CD4-positive, alpha-beta T cell treated with Interleukin-21 for 1 hour (primary cell): ENCODE measurements at places on chromosomes 7 and 10.

- DNase-seq = no peak
These were observed 155.6 kb downstream of the TAX1BP1 start for GRCh38 chr7:27895551-27895950.

DNA sequence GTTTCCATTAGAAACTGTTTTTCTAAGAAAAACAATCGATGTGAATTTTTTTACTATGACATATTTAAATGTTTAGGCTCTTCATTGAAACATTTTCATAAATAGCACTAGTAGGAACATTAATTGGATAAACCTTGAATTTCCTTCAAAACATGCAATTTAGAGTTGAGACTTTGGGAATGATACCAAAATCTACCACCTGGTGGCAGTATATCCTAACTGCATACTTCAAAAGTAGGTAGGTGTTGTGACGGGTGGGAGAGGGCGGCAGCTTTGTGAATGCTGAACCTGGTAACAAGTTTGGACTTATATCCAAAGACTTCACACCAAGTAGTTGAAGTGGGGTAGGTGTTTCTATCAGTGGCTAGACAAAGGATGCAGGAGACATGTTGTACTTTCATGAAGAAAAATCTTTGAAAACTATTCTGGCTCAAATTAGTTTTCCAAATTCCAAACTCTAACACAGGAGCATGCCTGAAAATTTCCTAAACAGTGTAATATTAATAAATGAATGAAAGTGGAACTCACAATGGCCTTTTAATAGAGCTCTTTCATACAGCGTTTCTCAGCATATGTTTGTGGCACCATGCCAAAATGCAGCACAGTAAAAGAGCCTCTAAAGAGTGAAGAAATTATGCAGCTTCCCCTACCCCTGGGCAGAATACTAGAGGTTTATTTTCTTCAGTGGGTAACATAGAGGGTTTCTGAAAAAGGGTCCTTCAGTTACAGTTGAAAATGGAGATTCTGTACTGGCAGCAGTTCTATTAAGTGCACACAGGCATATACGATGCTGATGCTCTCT lies 201.0 kb upstream of the TPK1 start:
- peak; percentile 45 for DNase-seq

DNA sequence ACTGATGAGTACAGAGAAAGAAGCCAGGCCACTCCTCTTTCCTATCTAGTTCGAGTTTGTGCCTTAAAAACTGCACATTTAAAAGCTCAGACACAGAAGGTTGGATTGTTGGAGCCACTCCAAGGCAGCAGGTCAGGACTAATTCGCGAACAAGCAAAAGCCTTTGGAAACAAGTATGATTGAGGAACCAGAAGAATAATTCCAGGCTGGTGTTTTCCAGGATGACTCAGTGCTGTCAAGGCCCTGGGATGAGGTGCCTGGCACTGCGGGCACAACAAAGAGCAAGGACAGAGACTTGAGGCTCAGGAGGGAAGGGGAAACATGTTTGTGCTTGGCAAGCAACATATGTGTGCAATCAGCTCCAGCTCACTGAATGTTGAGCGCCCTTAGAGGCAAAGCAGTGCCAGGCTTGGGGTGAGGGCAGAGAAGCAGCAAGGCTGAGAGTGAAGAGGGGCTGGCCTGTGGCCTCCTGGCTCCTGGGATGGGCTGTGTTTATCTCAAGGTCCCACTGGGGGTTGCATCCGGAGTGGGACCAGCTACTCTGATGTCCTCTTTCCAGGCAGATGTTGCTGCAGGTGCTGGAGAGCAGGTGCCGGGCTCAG lies 44.1 kb downstream of the VSTM4 start:
- no peak for DNase-seq

- no peak for DNase-seq
These were observed at the start of gene TACC2 for GRCh38 chr10:121988361-121989324. TACC2 (plus strand) TSS chr10:121989163; CDS start chr10:122021982, 32,819 bp downstream.

DNA sequence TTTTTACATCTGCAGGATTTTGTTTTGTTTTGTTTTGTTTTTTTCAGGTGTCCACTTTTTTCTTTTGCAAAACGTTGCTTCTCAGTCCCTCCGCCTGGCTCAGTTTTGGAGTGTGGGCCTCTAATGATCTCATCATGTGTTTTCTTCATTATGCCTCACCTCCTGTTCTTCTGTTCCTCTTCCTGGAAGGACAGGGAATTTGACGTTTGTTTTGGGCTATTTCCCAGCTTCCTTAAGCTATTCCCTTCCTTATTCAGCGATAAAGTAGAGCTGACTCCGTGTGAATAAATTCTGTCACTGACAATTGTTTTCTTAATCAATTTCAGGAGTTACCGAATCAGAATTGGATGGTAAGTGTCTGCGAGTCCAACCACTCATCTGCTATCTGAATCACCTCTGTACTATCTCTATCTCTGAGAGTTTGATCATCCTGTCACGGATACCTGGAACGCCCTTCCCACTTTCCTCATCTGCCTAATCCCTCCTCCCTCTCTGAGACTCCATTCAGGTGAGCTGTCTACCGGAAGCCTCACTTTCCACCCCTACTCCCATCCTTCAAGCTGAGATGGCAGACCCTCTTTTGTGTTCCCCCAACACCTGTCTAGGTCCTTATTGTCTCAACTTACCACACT lies 218.4 kb downstream of the GATA3 start:
- DNase-seq = no peak

GRCh38 chr7:129723679-129724078 lies 112.2 kb downstream of the NRF1 start:
- DNase-seq = no peak

DNA sequence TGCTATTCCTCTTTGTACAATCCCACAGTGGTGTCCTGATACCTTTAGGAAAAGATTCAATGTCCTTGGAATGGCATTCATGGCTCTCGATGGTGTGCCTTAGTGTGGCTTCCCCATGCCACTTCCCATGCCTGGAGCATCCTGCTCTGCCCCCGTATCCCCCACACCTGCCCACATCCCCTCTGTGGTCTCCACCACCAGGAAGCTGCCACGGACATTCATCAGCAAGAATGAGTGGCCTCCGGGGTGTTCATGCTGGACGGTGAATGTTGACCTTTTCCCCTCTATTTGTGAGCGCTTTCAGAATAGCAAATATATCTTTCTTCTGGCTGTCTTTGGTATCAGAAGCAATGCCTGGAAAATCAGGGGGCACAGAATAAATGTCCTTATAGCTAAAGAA lies 262.0 kb upstream of the NRP1 start:
- no peak for DNase-seq

- no peak for DNase-seq
These were observed 392.3 kb downstream of the DGKB start for GRCh38 chr7:14510268-14510667.

DNA sequence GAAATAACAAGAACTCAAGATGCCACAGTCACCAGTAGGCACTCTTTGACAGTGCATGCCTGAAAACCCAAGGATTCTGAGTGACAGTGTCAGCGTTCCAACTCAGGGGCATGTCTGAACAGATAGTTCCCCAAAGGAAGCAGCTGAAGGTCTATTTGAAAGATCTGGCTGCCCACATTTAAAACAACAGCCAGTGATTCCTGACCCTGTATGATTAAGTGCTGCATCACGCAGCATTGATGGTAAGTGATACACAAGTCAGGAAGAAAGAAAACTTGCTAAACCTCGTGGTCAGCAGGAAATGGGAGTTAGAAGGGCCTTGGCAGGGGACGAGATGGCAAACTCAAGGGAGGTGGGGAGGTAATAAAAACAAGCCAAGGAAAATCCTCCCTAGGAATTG lies 1013.1 kb downstream of the TYW1 start:
- no peak for DNase-seq

GRCh38 chr10:127408112-127408710 lies 140.9 kb upstream of the NPS start:
- no peak for DNase-seq

DNA sequence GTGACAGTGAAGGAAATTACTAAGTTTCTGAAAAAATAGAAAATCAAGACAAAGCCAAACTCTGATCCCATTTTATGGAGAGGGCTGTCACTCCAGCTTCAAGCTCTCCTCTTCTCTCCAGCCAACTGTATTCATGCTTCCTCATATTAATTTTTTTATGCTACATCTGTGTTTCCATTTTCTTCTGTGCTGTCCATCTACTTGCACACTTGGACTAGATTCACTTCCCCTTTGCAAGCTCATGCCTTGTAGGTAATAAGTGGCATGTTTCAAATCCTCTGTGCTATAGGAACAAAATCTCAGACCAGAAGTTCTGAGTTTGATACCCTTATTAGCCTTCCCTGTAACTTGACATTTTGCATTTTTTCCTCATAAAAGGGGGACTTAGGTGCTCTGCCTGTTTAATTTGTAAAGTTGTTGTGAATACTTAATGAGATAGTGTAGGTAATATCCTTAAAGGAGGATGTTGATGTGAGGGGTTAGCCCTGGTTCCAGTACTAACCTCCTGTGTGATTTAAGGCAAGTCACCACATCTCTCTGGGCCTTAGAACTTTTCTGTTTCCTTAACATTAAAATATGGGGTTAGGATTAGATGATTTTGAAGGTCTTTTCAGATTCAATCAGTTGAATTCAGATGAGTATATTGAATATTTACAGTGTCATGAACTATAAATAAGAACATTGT lies 358.8 kb downstream of the BBS9 start:
- no peak for DNase-seq

DNA sequence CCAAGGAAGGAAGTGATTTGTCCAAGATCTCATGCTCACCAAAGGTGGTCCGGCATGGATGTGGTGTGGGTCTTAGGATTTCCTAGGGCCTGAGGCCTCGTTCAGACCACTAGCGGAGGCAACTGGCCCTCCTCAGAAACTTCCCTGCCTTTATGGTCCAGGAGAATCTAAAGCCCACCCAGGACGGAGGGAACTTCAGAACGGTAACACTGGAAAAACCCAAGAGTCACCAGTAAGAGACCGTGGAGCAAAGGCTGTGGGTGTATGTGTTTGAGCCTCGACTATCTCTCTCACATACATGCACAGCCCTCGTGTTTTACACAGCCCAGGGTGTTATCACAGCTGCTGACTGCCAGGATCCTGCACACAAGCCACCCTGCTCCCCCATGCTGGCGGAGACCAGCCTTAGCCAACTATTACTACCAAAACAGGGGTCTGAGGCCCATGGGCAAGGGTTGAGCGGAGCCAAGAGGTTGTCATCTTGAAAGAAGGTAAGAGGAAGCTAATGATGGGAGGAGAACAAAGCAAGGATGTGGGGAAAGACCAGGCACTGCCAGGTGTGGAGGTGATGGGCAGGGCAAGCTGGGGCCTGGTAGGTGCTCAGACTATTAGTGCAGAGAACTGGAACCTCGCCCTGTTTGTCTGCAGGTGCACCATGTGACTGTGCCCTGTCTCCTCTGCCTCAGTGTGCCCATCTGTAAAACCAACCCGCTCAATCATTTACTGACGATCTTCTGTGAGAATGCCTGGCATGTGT lies 170.2 kb upstream of the ZMIZ1 start:
- DNase-seq = no peak

DNA sequence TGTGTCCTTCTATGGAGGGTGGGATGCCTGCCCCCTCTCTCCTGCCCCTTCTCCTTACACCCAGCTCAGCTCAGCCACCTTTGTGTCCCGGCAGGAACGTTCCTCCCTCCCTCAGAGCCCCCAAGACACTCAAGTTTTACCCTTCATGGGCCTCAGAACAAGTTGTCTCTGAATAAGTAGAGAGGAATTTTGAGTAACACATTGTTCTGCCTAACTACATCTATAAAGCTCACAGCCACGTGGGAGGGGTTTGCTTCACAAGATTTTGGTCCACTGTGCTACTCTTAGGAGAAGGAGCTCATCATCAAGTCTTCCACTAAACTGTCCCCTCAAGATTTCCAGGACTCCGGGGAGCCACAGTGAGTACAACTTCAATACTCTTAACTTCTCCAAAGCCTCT lies 51.6 kb upstream of the ZNF32 start:
- DNase-seq = no peak

DNA sequence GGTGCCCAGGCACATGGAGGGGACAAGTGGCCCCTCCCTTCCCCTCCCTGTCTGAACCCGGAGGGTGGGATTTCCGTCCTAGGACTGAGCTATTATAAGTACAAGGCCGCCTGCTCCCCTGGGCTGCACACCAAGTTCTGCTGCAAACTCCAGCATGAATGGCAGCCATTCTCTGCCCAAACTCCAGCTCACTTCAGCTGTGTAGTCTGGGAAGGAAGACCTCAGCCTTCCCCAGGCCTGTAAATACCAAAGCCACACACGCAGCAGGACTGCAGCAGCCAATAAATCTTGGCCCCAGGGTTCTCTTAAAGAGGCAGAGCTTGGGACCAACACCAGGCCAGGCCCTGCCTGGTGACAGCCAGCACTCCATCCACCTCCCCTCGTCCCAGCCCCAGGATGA lies 291.3 kb upstream of the ZMIZ1 start:
- no peak for DNase-seq

GRCh38 chr7:101453617-101454016 lies 90.9 kb downstream of the COL26A1 start:
- no peak for DNase-seq

- DNase-seq = peak; percentile 11
These were observed 43.3 kb downstream of the POLR1F start for GRCh38 chr7:19665399-19666008.

GRCh38 chr7:150665089-150665748 lies 20.3 kb upstream of the GIMAP2 start:
- peak; percentile 27 for DNase-seq

- DNase-seq = no peak
These were observed 914.4 kb downstream of the PCDH15 start for GRCh38 chr10:53886325-53887300.

- no peak for DNase-seq
These were observed 125.2 kb upstream of the RET start for GRCh38 chr10:42951486-42952251.

DNA sequence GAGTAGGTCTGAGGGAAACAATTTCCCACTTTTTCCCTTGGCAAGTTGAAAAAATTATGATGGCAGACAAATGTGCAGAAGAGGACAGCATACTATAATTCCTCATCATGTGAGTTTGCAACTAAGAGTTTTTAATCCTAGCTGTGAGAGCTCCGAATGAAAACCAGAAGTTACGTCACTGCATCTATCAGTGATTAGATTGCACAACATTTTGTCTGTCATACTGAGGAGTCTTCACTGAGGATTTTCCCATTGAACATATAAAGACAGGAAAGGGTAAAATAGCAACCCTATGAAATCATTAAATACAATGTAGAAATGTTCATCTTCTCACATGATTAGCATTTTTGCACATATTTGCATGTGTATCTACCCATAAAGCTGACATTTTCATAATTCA lies 45.8 kb downstream of the ZNF736 start:
- no peak for DNase-seq

DNA sequence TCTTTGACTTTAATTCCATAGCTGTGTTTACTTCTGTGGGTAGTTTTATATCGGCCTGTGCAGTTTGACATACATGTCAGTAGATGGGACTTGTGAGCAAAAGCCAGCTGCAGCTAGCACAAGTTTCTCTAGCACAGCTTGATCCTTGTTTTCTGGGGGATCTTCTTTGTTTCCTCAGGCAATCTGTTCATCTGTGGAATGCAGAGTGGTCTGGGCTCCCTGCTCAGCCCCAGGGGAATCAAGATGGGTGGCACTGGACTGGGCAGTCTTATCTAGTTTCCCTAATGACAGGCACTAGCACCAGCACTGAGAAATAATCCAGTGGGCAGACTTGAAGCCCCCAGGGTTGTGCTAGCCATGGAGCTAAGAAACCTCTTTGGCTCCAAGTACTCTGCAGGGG lies 40.8 kb downstream of the CYP2C19 start:
- no peak for DNase-seq

- no peak for DNase-seq
These were observed 57.6 kb upstream of the KCNMA1 start for GRCh38 chr10:77695186-77695585.

- DNase-seq = no peak
These were observed 276.2 kb downstream of the FGFR2 start for GRCh38 chr10:121322046-121322445.
